ENCODE measurements at places on chromosomes 12 and 14.

GRCh38 chr14:78595797-78596196, 425.6 kb downstream of the NRXN3 start:
- DNase-seq: no peak

- no peak for DNase-seq
Measured at GRCh38 chr12:28032811-28033537, 60.4 kb upstream of the PTHLH start.

DNA sequence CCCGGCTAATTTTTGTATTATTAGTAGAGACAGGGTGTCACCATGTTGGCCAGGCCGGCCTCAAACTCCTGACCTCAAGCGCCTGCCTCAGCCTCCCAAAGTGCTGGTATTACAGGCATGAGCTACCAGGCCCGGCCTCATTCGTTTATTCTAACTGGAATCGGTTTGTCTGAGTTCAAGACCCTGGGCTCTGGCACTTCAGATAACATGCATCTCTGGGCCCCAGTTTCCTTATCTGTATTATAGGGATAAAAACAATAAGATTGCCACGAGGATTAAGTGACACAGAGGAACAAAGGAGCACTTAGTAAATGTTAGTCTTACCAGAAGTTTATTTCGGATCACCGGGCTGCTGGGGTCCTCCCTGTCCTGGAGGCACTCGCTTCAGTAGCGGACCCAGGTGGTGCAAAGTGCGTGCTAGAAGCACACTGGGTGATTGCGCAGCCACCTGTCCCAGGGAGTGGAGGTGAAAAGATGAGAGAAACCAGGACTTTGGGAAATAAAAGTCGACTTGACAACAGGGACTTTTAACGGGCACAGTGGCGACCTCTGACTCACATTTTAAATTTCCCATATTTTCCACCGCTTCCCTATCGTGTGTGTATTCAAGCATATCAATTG, 37.5 kb downstream of the ACACB start:
- DNase-seq: no peak

DNA sequence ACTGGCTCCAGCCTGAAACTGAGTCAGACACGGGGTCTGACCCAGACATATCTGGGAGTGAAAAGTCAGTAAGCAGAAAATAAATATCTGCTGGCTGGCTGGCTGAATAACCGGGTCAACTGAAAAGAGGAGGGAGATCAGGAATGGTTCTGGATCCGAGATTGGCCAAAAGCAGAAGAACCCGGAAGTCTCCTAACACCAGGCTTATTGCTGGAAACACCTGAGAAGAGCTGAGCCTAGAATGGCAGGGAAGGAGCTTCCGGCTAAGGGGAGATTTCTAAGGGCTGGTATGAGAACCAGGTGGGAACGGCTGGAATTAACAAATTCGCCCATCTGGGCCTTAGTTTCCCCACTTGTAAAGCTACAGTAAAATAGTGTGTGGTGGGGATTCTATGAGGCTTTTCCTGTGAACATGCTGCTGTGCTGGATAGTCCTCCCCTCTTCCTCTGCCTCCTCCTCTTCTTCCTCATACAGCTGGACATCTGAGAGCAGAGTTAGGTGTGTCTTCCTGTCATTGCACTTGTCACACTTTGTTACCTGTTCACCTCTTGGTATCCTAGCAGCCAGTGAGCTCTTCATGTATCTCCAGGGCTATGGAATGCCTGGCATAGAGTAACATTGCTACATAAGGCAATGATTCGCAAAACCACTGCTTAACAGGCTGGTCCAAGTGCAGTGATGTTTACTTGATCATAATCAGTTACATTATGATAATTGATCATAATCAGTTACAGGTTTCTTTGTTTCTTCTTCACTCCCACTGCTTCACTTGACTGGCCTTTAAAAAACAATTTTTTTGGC, 2.0 kb upstream of the SHMT2 start:
- DNase-seq: no peak

- no peak for DNase-seq
Measured at GRCh38 chr12:70246580-70246979, 3.3 kb downstream of the CNOT2 start.

DNA sequence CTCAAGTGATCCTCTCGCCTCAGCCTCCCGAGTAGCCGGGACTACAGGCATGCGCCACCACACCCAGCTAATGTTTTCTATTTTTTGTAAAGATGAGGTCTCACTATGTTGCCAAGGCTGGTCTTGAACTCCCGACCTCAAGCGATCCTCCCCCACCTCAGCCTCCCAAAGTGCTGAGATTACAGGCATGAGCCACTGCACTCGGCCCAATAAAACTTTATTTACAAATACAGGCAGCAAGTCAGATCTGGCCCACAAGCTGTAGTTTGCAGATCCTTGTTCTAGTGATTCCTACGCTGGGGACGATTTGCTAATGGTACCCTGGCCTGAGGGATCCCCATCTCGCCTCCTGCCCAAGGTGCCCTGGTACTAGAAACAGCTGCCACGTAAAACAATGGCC, 74.6 kb downstream of the CCDC88C start:
- DNase-seq: no peak

GRCh38 chr12:123398550-123399254, 14.8 kb downstream of the KMT5A start:
- no peak for DNase-seq

DNA sequence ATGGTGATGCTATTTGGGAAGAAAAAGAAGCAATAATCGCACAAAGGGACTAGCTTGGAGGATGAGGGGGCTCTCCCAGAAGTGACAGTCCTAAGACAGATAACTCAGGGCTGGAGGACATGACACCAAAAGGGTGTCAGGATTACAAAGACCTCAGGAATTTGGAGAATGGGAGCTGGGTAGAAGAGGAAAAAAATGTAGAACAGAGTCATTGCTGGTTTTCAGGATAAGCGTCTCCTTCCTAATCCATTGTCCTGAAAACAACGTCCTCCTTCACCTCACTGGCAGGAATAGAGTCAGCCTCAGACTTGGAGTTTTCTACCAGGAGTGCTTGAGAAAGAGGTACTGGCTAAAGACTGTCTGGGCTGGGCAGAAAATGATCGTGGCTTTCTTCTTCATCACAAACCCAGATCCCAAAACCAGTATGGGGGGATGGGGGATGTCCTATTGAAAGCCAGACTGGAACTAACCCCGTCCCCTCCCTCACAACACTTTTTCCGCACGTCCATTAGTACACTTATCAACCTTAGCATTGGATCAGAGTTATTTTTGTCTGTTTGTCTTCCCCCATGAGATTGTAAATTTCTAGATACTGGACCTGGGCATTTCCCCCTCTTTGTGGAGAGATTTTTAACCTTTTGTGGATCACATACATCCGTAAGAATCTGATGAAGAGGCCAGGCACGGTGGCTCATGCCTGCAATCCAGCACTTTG, 14.3 kb downstream of the B4GALNT3 start:
- no peak for DNase-seq

DNA sequence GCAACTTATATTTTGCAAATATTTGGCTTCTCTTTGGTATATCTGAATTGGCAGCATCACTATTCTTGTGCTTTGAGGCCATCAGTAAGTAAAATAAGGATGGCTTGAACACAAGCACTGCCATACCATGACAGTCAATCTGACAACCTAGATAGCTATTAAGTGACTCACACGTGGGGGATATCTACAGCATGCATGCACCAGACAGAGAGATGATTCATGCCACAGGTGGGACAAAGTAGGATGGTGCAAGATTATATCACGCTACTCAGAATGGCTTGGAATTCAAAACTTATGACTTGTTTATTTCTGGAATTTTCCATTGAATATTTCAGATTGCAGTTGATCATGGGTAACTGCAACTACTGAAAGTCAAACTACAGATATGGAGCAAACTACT, 675.6 kb upstream of the MDGA2 start:
- no peak for DNase-seq

GRCh38 chr14:21868442-21869046, 194.9 kb upstream of the OR4E1 start:
- DNase-seq: peak; percentile 56

DNA sequence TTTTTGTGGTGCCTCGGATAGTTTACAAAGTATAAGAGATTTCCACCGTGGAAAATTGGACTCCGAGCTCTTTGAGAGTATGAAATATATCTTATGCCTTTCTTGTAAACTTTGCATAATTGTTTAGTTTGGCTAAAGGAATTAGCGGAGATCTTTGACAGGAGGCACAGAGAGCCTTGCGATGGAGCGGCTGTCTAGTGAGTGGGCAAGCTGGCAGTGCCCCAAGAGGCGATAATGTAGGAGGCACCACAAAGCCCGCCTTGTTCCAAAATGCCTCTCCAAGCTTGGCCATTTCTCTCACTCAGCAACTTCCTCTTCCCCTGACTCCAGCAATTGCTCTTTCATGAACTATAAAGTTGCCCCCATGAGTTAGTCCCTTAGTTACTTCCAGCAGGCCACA, 270.1 kb upstream of the PRICKLE1 start:
- DNase-seq: no peak

- DNase-seq: no peak
Measured at GRCh38 chr12:93111773-93112172, 182.7 kb upstream of the EEA1 start.

- peak; percentile 74 for DNase-seq
Measured at GRCh38 chr12:56338308-56339157, at the start of gene IL23A. Gene IL23A (plus strand): TSS chr12:56338884. CDS start chr12:56339045, 161 bp downstream.

DNA sequence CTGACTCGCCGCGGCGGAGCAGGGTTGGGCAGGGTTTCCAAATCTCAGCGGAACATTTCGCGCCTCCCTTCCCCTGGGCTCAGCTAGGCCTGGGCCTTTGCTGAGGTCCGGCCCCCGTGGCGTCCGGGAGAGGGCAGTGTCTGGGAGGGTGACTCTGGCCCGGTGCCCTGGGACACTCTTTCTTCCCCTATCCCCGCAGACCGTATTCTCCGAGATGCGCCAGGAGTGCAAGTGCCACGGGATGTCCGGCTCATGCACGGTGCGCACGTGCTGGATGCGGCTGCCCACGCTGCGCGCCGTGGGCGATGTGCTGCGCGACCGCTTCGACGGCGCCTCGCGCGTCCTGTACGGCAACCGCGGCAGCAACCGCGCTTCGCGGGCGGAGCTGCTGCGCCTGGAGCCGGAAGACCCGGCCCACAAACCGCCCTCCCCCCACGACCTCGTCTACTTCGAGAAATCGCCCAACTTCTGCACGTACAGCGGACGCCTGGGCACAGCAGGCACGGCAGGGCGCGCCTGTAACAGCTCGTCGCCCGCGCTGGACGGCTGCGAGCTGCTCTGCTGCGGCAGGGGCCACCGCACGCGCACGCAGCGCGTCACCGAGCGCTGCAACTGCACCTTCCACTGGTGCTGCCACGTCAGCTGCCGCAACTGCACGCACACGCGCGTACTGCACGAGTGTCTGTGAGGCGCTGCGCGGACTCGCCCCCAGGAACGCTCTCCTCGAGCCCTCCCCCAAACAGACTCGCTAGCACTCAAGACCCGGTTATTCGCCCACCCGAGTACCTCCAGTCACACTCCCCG, 3.0 kb downstream of the WNT1 start:
- no peak for DNase-seq

- no peak for DNase-seq
Measured at GRCh38 chr14:57066887-57067513, 201.7 kb downstream of the EXOC5 start.

DNA sequence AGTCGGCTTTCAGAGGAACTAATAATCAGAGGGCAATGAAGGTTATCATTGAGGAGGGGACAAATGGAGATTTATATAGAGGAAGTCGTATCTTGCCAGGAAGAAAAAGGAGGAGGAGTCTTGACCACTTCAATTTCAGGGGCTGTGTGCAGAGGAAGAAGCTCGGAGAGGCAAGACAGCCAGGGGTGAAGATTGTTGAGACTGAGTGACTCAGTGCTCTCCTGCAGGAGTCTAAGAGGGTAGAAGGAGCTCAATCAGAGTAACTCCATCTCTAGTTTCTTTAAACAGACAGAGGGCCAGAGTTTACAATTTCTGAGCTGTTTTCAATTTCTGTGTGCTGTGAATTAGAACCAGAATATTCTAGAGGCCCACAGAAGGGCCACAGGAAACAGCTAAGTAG, 439.3 kb upstream of the PRICKLE1 start:
- no peak for DNase-seq

GRCh38 chr12:98146043-98146442, 369.3 kb upstream of the TMPO start:
- no peak for DNase-seq

GRCh38 chr14:59816941-59817340, 53.6 kb downstream of the RTN1 start:
- DNase-seq: no peak

- DNase-seq: no peak
Measured at GRCh38 chr12:63313139-63313538, 162.1 kb upstream of the AVPR1A start.

- DNase-seq: no peak
Measured at GRCh38 chr12:51798501-51798900, 50.0 kb downstream of the FIGNL2 start.

- DNase-seq: no peak
Measured at GRCh38 chr12:119749666-119750065, 81.7 kb downstream of the PRKAB1 start.

- DNase-seq: no peak
Measured at GRCh38 chr12:128693115-128693514, 130.6 kb downstream of the SLC15A4 start.

GRCh38 chr12:66403746-66404145, 101.5 kb downstream of the HELB start:
- DNase-seq: no peak

DNA sequence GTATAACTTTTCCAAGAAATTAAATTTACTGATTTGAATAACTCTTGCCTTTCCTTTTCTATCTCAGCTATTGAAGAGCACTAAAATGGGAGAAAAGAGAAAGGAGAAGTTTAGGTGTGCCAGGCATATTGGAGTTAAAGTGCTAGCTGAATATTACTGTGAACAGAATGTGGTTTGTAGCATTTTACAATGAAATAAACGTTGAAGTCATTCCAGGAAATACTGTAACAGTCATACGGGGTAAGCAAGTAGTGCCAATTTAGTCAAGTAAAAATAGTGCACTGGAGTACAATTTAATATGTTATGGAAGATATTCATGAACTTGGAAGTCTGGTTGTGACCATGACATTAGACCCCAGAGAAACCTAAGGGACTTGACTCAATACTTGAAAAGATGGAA, 62.1 kb downstream of the E2F7 start:
- no peak for DNase-seq

GRCh38 chr12:131005161-131006035, 51.7 kb downstream of the ADGRD1 start:
- no peak for DNase-seq

DNA sequence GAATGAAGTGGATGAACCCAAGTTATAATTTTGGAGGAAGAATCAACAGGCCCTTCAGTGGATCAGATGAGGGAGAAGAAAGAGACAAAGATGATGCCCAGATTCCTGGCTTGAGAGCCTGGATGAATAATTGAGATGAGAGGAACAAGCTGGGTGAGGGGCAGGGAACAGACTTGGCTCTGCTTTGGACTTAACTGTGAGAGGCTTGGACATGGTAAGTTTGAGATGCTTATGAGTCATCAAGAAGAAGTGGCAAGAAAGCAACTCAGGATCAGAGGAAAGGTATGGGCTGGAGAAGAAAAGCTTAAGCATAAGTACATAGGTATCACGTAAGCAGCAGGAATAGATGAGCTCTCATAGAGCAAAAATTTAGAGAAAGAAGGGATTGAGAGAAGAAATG, 55.3 kb downstream of the FIGNL2 start:
- DNase-seq: no peak

DNA sequence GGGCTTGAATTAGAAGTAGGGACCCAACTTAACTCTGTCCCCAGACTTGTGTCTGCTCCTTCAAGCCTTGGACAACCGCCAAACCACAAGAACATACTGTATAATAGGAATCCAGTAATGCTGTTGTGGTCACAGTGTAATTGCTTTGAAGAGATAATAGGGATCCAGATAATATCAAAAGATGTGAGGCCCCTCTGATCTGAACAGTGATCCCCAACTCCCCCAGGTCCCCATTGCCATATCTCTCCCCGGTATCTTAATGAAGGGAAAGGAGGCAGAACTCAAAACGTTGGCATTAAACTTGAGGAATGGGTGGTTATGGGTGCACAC, 8.5 kb upstream of the PLEKHH1 start:
- DNase-seq: no peak
